HT1080 (cell line): ENCODE measurements at places on chromosomes 7 and 10.

DNA sequence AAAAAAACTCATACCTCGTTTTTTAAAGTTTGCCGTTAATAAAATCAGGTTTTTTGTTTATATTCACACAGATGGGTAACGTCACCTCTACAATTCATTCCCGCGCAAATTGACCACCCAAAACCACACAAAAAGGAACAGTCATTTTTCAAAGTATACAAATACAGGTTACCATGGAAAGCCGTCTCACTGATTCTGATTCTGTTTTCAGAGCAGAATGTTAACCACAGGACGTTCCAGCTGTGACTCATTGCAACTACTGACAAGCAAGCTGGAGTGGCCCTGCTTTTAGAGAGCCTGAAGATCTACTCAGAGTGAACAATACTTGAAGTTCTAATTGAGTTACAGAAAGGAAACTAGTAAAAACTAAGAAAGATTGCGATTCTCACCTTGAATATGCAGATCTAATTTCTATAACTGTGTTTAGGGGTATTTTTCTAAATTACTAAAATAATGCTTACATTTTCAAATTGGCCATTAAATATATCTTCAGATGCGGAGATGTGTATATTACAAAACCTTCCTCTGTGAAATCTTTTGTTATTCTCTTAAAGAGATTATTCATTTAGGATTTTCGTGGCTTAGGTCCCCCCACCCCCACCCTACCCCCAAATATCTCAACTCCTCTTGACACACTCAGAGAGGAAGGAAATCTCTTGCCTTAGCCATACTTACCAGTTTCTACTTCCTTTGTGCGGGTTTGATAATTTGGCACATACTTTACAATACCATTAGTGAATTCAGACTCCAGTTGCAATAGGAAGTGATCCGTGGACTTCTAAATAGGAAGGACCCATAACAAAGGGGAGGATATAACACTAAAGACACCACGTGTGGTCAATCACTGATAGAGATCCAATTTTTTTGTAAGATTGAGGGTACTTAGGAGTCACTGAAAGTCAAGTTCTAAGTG, 106.0 kb downstream of the CUBN start:
- DNase-seq, result peak; percentile 98

DNA sequence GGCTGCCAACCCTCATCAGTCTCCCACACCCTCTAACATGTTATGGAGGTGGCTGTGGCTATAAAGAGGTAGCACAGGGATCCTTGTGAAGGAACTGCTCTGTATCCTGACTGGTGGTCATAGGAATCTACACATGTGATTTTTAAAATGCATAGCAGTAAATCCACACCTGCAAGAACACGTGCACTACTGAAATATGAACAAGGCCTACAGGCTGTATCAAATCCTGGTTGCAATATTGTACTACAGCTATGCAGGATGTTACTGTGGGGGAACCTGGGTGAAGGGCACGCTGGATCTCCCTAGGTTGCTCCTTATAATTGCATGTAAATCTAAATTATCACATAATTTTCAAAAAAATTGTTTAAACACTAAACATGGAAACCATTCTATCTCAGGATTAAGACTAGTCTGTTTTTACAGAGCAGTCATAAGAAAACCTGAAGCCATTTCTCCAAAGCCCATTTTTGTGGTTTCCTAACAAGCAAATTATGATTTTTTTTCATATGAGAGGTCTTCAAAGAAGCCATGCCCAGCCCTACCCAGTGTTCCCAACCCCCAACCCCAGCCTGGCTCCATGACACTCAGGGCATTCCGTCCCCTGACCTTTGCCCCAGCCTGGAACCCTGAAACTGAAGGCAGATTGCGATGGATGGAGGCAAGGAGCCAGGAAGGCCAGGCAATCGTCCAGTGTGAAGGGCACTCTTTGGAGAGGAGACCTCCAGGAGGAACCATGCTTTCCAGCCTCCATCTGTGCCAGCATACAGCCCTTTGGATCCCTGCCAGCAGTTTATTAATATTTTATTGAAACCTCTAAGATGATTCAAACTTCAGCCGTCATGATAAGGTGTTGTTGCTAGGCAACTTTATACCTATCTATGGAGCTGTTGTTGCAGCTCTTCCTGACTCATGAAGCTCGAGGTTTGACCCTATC, 161.0 kb downstream of the GRID1 start:
- DNase-seq, result no peak

DNA sequence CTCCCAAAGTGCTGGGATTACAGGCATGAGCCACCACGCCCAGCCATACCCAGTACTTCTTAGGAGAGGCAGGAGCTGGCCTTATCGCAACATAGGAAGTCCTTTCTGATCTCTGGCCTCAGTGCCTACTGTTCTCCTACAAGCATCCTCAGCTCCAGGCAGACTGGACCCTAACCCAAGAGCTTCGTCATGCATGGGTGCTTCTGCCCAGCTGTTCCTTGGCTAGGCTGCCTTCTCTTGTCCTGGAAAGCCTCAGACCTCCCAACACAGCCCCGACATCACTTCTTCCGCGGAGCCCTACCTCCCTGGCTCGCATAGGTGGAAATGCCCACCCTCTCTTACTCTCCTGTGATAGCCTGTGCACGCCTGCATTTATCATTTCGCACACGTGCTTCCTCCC, 15.8 kb downstream of the BCL7B start:
- no peak for DNase-seq

DNA sequence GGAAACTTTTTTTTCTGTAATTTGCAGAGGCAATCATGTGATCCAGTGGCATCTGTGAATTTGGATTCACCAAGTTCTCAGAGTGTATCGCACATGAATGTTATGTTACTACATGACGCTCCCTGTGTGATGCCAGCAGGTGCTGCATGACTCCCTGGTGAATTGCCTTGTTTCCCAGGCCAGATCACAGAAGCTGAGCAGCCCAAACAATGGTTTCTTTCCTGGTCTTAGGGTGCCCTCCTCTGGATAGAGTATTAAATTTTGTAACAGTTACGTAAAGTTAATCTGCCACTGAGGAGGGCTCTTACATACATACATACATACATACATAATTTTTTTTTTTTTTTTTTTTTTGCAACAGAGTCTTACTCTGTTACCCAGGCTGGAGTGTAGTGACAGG, 3.6 kb downstream of the ZSCAN21 start:
- DNase-seq, result peak; percentile 76

DNA sequence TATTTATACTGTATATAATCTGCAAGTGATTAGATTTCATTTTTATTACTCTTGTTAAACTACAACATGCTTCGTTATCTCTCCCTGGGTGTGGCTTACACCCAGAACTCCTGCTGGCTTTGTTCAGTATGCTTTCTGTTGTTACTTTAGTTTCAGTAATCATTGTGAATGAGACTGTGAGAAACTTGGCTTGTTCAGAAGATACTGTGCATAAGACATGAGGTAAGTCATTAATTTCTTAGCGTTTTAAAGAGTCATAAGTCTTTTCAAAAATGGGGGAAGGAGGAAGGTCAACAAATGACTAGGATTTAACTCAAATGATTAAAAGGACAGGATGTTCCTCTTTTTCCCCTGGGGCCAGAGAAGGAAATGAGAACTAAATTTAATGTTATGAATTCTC, 11.6 kb upstream of the ADD3 start:
- DNase-seq, result no peak
